ENCODE measurements at places on chromosomes 4 and X. TPM values are rescaled to one million over a fixed set of nuclear protein-coding genes. Genes with fewer than 3 reads are reported as not detected.

HTATSF1 gene
- total RNA-seq = 37.1 TPM

ATP8A1 gene
- 2.1 TPM for total RNA-seq

HS3ST1 gene
- total RNA-seq = 0.49 TPM

ZMYM3 gene
- total RNA-seq = 11.9 TPM

ARMCX2 gene
- 74.2 TPM for total RNA-seq

TIGD2 gene
- total RNA-seq = 3.4 TPM

MAGEA2B gene
- not detected for total RNA-seq

ZCCHC18 gene
- total RNA-seq = not detected

TXLNG gene
- total RNA-seq = 5.8 TPM

MBTPS2 gene
- total RNA-seq = 12.1 TPM

CSAG1 gene
- not detected for total RNA-seq

SYP gene
- total RNA-seq = 0.19 TPM

SMARCA5 gene
- total RNA-seq = 26.6 TPM

ARX gene
- total RNA-seq = not detected

GAGE12C gene
- not detected for total RNA-seq

PNMA6F gene
- total RNA-seq = not detected

LINC00632 gene
- 50.2 TPM for total RNA-seq

INTS6L gene
- 2.4 TPM for total RNA-seq

EFNB1 gene
- 50.3 TPM for total RNA-seq

FOXP3 gene
- not detected for total RNA-seq

ZDHHC15 gene
- 0.10 TPM for total RNA-seq

MAGEC2 gene
- not detected for total RNA-seq
